ENCODE measurements at places on chromosomes 7 and 10.

DNA sequence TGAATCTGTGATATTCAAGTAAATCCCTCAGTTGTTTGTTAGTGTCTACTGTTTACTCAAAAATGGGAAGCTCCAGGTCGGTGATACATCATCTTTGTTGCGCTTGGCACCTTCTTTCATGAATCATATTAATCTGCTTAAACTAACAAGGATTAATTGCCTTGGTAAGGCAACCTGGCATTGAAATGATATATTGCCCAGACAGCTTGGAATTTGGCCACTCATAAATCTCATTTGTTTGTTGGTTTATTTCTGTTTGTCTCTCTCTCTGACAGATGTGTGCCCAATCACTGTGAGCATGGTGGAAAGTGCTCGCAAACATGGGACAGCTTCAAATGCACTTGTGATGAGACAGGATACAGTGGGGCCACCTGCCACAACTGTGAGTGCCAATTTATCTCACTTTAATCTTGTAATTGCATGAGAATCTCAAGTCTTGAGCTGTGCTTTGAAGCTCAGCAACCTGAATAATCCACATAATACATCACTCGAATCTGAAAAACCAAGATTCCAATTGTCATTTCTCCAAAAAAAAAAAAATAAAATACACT is 1104.8 kb upstream of the C7orf33 start:
- DNase-seq, result no peak

DNA sequence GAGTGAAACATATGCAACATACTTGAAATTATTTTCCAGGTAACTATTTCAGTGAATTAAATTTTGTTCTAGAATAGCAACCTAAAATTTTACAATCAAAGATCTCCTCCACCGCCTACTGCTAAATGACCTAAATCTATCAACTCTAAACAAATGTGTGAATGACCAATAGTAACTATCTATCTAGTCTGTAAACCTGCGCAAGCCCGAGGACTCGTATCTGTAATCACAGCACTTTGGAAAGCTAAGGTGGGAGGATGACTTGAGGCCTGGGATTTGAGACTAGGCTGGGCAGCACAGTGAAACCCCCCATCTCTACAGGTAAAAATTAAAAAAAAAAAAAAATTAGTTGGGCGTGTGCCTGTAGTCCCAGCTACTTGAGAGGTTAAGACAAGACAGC is 83.0 kb downstream of the NEBL start:
- no peak for DNase-seq

- DNase-seq, result no peak
Measured at GRCh38 chr7:16144361-16144760, 277.0 kb downstream of the CRPPA start.

GRCh38 chr10:71747551-71748523 is 25.5 kb downstream of the VSIR start:
- DNase-seq, result no peak

DNA sequence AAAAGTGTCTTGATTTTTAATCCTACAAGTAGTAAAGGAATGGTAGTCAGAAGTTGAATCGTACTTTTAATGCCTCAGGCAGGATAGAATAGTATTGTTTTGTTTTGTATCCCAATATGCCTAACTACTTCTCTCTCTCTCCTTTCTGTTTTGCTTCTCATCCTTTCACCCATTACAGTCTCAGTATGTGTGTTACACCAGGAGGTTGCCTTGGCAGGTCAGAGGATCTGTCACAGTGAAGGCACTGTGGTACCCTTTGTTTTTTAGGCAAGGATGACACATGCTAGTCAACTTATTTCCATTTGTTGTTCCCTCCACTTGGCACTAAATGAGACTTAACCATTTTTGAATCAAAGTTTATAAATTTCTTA is 94.4 kb downstream of the MAPK8 start:
- no peak for DNase-seq

DNA sequence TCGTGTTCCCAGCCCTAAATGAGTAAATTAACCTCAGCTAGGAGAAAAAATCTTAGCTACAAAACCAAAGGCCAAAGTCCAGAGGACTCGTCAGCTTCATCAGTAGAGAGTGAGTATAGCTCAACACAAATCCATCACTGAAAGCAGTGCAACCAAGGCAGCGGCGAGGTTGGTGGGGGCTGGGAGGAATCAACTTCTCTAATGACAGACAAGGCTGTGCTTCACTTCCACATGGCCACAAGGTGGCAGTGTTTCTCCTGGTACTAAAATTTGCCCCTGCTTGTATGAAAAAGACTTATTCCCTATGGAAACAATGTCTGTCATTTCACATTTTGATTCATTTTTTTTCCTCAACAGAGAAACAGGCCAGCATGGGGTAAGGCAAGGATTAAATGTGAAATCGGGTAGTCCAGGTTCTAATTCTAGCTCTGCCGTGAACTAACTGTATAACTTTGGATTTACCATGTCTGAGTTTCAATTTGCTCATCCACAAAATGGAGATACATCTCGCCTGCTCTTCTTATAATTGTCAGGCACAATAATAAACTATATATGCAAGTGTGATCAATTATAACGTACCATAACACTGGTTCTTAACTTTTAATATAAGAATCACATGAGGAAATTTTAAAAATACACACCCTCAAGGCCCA is 39.3 kb downstream of the FAS start:
- DNase-seq, result no peak

DNA sequence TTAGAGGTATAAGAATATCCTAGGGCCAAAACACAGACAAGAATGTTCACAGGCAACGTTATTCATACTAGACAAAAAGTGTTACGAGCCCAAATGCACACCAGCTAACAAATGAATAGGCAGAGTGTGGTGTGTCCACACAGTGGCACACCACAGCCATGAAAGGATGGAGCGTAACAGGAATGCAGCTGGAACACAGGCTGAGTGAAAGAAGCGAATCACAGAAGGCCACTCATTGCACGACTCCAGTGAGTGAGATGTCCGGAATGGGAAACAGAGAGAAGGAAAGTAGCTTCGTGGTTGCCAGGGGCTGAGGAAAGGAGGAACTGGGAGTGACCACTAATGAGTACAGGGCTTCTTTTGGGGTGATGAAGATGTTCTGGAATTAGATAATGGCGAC is 198.8 kb downstream of the TNS3 start:
- DNase-seq, result no peak

DNA sequence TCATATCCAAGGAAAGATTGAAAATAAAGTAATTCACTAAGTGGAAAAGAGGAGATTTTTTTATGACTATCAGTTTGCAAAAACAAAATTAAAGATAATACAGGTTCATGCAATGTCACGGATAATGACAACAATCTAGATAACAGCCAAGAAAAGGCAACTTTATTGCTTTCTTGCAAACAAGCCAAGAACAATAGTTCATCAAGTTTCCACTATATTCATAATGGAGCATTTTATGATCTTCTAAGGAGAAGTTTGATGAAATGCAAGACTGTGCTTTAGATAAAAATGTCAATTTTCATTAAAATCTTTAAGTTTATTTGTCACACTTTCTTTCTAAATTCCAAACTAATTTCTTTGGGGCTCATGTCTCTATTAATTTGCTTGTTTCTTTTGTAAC is 53.9 kb upstream of the NRP1 start:
- DNase-seq, result no peak

- DNase-seq, result no peak
Measured at GRCh38 chr7:29971566-29972314, 17.9 kb downstream of the SCRN1 start.

- DNase-seq, result no peak
Measured at GRCh38 chr7:114589436-114589835, 174.8 kb downstream of the FOXP2 start.

DNA sequence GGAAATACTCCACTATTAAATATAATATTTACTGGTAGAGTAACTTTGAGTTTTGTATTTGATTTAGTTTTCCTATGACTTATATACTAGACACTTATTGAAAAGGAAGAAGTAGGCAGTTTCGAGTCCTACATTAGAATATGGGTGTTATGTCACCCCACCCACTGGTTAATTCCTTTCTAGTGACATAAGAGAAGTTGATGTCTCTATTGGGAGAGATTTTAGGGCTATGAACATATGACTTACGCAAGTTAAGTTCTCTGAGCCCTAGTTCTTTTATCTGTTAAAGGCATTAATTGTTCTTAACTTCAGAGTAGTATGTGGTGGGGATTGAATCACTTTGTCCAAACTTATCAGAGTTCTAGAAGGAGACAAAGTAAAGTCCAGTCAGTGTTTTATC is 30.5 kb downstream of the CPED1 start:
- DNase-seq, result no peak

GRCh38 chr7:17044861-17045260 is 163.1 kb upstream of the AGR3 start:
- no peak for DNase-seq

- no peak for DNase-seq
Measured at GRCh38 chr7:19522486-19522885, 186.4 kb downstream of the POLR1F start.

DNA sequence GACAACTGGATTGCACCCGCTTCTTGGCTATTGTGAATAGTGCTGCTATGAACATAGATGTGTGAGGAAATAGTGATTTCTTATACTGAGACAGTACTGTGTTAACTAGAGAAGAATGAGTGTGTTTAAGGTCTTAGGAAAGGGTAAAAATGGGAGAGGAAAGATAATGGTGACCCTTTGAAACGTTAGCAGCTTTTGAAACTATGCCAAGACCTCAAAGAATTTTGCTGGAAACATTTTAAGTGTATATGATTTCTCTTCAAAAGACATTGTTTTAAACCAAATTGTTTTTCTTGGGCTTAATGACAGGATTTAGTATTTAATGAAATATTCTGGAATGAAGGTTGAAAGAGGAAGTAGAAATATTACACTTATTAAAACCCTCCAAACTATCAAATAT is 100.8 kb upstream of the ARHGAP21 start:
- DNase-seq, result no peak

DNA sequence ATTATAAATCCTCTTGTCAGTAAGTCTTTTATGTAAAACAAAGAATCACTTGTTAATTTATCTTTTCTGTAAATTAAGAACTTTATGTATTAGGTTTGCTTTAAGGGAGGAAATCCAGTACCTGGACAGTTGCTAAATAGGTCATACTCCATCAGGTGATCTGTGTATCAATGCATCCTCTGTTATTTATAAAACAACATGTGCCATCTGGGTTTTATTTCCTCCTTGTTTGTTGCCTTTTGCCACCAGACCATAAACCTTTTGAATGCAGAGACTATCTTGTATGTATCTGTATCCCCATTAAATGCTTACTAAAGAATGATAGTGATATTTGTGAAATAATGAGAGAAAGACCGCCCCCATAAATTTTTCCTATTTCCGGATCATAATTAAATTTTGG is 70.0 kb downstream of the SLC35B4 start:
- DNase-seq, result no peak

GRCh38 chr7:45229156-45229920 is 71.7 kb downstream of the RAMP3 start:
- no peak for DNase-seq

DNA sequence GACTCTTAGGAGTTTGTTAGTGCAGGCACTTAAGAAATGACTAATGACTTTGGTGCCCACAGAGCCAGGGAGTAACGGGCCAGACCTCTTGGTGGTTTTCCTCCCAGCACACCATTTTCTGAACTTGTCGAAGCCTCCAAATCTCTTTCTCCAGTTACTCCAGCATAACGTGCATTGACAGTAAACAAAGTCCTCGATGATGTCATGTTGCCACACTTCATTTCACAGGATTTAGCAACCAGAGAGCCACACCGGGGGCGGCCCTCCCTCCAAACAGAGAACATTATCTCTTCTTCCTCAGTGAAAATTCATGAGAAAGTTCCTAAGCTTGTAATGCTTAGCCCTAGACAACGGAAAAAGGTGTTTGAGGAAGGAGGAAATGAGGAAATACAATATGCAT is 4.0 kb upstream of the SVOPL start:
- DNase-seq, result no peak

- no peak for DNase-seq
Measured at GRCh38 chr10:128549101-128549608, 422.9 kb upstream of the MKI67 start.

DNA sequence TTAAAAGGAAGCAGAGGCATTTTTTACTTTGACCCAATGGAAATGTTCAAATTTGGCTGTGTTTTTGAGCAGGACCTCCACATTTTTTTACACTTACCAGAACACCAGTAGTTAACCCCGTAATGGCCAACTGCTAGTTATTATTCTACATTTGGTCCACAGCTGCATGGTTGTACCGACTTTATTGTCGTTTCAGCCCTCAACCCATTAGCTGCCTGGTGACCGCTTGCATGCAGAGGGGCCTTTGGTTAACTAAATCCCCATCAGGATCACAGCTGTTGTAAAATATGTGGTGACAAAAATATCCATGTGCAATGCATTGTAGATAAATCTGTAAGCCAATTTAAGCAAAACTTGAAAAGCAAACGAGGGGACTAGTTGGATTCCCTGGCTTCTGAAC is 342.2 kb upstream of the MEOX2 start:
- DNase-seq, result no peak
